ENCODE measurements at places on chromosomes 1 and 21.

- DNase-seq: no peak
Measured at GRCh38 chr1:66172272-66172671, 361.7 kb upstream of the SGIP1 start.

- DNase-seq: no peak
Measured at GRCh38 chr1:237074371-237075117, 32.6 kb downstream of the RYR2 start.

- DNase-seq: peak; percentile 24
Measured at GRCh38 chr1:234980645-234981396, 147.8 kb downstream of the TOMM20 start.

DNA sequence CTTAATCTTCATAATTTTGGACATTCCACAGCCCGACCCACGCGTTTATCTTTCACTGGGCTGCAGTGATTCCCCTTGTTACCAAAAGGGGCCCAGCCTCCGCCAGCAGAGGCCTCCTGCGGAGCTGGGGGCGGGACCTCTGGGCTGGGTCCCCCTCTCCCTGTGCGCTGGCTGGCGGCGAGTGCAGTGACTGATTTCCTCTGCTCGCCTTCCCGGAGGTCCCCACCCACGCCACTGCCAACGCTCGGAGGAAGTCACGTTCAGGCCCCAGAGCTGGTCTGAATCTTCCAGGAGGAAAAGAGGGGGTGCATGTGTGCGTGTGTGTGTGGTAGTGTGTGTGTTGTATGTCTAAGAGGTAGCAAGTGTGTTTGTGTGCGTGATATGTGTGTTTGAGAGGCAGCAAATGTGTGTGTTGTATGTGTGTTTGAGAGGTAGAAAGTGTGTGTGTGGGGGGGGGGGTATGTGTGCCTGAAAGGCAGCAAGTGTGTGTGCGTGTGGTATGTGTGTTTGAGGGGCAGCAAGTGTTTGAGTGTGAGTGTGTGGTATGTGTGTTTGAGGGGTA is 35.0 kb upstream of the JAK1 start:
- peak; percentile 12 for DNase-seq

DNA sequence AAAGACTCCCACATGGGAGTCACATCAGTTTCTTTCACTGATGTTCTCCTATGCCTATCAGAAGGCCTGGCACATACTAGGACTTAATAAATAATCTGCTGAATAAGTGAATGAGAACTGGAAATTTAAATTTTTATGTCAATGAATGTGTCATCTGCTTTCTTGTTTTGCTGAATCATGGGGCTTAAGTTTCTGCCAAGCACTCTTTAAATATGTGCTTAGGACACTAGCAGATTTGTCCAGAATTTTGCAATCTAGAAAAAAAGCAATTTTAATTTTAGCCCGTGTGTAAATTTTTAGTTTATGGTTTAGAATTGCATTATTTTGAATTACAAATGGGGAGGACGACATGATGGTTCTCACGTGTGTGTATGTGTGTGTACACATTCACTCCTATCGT is 803.1 kb downstream of the USP25 start:
- no peak for DNase-seq

- no peak for DNase-seq
Measured at GRCh38 chr1:234760303-234760723, 150.3 kb upstream of the IRF2BP2 start.

GRCh38 chr1:156458181-156458503 is 42.4 kb downstream of the MEF2D start:
- no peak for DNase-seq

DNA sequence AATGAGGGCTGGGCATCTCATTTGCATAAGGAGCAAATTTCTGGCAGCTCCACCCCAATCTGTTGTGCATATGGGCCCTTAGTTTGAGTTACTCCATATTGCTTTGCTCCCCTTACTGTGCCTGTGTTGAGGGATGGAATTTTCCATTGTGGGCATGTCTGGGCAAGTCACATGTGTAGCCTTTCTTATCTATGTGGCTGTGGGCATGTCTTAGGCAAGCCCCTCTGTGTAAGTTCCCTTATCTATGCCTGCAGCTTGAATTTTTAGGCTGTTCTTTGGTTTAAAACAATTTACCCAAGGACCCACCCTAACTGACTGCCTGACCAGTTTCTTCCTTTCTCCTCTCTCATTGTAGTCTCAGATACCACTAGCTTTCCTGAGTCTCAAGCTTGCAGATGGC is 405.7 kb upstream of the NCAM2 start:
- no peak for DNase-seq

All from activated naive CD4-positive, alpha-beta T cell (primary cell).